SJCRH30 (cell line): ENCODE measurements at places on chromosomes 12 and 14. TPM values are rescaled to one million over a fixed set of nuclear protein-coding genes. Genes with fewer than 3 reads are reported as not detected.

Gene MUCL1
- total RNA-seq: not detected in 2 replicates

Gene ARHGEF40
- total RNA-seq: 28.3 and 29.3 TPM in 2 replicates

Gene ARID4A
- 11.0 and 12.7 TPM in 2 replicates for total RNA-seq

Gene RERGL
- total RNA-seq: not detected in 2 replicates

Gene PLEKHA5
- total RNA-seq: 16.4 and 19.3 TPM in 2 replicates

Gene NFE2
- total RNA-seq: not detected in 2 replicates

Gene MIS18BP1
- 39.1 and 55.0 TPM in 2 replicates for total RNA-seq

Gene TUNAR
- total RNA-seq: not detected in 2 replicates

Gene GUCY2C
- total RNA-seq: not detected in 2 replicates

Gene KERA
- not detected in 2 replicates for total RNA-seq

Gene NDUFB1
- total RNA-seq: 250 and 280 TPM in 2 replicates

Gene TDRD9
- total RNA-seq: not detected in 2 replicates

Gene RBM19
- total RNA-seq: 20.8 and 25.3 TPM in 2 replicates
